ENCODE measurements at places on chromosomes 16 and 17.

GRCh38 chr16:66566051-66566901, at the start of gene CMTM1:
CMTM1 (plus strand) TSS chr16:66566439; CDS start chr16:66566514, 75 bp downstream.
- DNase-seq: no peak

DNA sequence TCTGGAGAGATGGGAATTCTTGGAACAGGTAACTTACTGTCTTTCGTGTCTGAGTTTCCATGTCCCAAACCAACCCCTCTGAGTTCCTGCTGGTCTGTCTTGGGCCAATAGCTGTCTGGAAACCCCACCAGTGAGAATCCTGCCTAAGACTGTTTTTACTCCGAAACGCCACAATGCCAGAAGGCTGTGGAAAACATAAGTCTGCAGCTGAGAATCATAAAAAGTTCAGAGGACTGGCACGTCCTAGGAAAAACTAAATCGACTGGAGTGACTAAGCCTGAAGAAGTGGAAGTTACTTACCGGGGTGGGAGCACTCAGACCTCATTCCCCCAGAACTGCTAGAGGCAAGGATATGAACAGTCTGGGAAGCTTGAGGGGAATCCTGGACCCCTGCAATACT, 13.3 kb downstream of the LRRC75A start:
- no peak for DNase-seq

DNA sequence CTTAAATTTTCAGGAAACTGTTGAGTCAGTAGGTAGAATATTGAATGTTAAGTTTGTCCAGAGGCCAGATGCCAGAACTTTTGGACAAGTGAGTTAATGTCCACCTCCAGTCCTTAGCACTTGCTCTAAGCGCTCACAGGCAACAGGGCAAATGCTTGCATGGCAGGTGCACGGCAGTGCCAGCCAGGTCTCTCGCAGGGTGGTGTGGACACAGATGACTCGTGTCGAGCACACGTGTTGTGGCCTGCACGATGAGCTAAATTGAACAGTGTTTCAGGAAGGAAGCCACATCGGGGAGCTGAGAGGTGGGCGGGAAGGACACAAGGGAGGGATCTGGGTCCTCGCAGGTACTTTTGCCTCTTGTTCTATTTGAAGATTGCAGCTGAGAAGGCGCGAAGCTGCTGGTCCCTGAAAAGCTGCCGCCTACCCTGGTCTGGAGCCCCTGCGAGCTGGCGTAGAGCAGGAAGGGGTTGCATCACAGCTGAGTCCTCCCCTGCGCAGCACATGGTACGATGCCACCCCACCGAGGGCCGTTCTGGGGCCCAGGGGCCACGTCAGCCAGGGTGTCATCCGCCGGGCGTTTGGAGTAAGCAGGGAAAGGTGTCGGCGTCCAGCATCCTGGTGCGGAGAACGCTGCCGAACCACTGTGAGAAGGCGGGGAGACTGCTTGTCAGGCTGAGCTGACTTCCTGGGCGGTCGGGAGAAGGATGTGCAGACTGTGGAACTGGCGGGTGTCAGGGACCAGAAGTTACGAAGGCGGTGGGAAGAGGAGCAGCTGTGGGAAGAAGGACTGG, 6.3 kb downstream of the RAB40C start:
- no peak for DNase-seq

GRCh38 chr16:61233713-61234112, 802.5 kb downstream of the CDH8 start:
- DNase-seq: no peak

- DNase-seq: no peak
Measured at GRCh38 chr16:12697437-12697836, 106.2 kb downstream of the CPPED1 start.

DNA sequence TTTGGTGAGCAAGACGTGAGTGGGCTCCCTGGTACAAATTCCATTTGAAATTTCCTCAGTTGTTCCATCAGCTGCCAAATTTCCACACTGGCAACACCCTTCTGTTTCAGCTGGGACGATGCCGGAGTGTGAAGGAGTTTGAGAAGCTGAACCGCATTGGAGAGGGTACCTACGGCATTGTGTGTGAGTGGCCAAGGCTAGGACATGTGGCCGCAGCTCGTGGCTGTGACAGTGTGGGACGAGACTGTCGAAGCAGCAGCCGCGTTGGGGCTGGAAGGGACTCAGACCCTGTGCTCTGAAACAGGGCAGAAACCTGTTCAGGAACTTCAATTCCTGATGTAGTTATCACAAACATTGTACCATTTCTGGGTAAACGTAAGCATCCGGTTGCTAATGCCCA, 2.7 kb downstream of the CDK10 start:
- no peak for DNase-seq

DNA sequence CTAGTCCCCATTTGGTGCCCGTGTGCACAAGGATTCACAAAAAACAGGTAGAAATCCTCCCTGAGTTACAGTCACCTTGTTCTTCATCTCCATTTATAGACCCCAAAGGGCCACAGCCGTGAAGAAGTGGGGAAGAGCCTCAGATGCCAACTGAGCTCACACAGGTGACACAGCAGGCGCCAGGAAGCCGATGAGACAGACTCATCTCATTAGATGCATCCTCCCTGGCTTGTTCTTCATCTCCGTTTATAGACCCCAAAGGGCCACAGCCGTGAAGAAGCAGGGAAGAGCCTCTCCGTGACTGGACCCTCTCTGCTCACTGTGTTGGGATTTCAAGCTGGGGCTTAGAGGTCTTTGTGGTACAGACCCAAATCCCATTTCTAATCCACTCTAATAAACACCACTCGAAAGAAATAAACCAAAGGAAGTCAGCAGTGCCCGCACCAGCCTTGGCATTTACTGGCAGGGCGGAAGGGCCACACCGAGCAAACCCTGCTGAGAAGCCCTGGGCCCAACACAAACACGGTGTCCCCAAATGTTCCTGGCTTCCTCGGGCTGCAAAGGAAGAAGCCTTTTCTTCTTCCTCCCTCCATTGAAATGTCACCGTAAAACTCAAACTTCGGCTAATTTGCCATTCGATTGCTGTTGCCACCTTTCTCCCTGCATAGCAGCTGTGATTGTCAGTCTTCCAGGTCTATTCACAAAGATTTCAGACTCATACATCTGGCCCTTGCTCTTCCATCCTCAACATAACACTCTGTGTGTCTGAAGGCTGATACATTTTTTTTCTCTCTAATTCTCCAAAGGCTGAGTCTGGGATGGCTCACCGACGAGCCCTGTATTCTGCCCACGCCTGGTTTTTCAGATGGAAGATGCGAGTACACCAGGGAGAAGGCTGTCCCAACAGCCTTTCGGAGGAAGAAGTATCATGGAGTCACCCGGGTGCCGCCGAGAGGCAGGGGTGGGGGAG, 44.9 kb upstream of the DOC2B start:
- DNase-seq: no peak

All from DMS 273 treated with DMSO at 0.1 percent for 48 hours (cell line).